A673 (cell line): ENCODE measurements at places on chromosomes 12 and 14. TPM values are rescaled to one million over a fixed set of nuclear protein-coding genes. Genes with fewer than 3 reads are reported as not detected.

RTL1 gene
- 0.09 and 0.15 TPM in 2 replicates for total RNA-seq

LRRC23 gene
- total RNA-seq, result 7.7 and 13.6 TPM in 2 replicates

SLC22A17 gene
- total RNA-seq, result 23.0 and 28.4 TPM in 2 replicates

PTGDR gene
- total RNA-seq, result not detected in 2 replicates

GUCY2C gene
- total RNA-seq, result not detected in 2 replicates

EMP1 gene
- 39.9 and 66.5 TPM in 2 replicates for total RNA-seq

RHEBL1 gene
- total RNA-seq, result 1.3 and 1.6 TPM in 2 replicates

APPL2 gene
- 26.7 and 33.7 TPM in 2 replicates for total RNA-seq

ADAM21 gene
- total RNA-seq, result not detected in 2 replicates

HOXC13 gene
- total RNA-seq, result 10.1 and 10.7 TPM in 2 replicates

SLC10A1 gene
- total RNA-seq, result not detected in 2 replicates

IFI27 gene
- total RNA-seq, result 3.7 and 4.9 TPM in 2 replicates

PLEK2 gene
- 3.7 and 6.8 TPM in 2 replicates for total RNA-seq

AICDA gene
- total RNA-seq, result not detected in 2 replicates

TPPP2 gene
- not detected in 2 replicates for total RNA-seq

PAN2 gene
- total RNA-seq, result 46.3 and 64.9 TPM in 2 replicates

PTHLH gene
- total RNA-seq, result 1.5 and 2.4 TPM in 2 replicates

SMIM41 gene
- 0.24 and 0.28 TPM in 2 replicates for total RNA-seq

ANKRD33 gene
- not detected in 2 replicates for total RNA-seq

GPR84 gene
- total RNA-seq, result not detected in 2 replicates

SYT1 gene
- 79.4 and 80.9 TPM in 2 replicates for total RNA-seq

AQP2 gene
- not detected in 2 replicates for total RNA-seq

CLEC4E gene
- total RNA-seq, result not detected in 2 replicates

TAS2R13 gene
- 1.5 and 2.3 TPM in 2 replicates for total RNA-seq

CLEC4A gene
- 0.33 and 0.84 TPM in 2 replicates for total RNA-seq

LLPH gene
- total RNA-seq, result 49.5 and 51.3 TPM in 2 replicates

ABCC9 gene
- total RNA-seq, result 0.04 TPM in 1 of 2 replicates, not detected in the other

SIRT4 gene
- 3.7 and 4.8 TPM in 2 replicates for total RNA-seq

FAIM2 gene
- total RNA-seq, result 0.11 TPM in 1 of 2 replicates, not detected in the other

TPH2 gene
- 0.82 and 0.96 TPM in 2 replicates for total RNA-seq

CMA1 gene
- total RNA-seq, result not detected in 2 replicates

BMP4 gene
- total RNA-seq, result not detected in 2 replicates

REP15 gene
- 1.1 and 1.5 TPM in 2 replicates for total RNA-seq

GSC gene
- 4.2 and 5.2 TPM in 2 replicates for total RNA-seq

AKAP5 gene
- 2.2 and 2.6 TPM in 2 replicates for total RNA-seq

MYL2 gene
- not detected in 2 replicates for total RNA-seq

ACOT6 gene
- total RNA-seq, result not detected in 2 replicates

WIF1 gene
- total RNA-seq, result not detected in 2 replicates

DHRS2 gene
- 0.83 and 1.2 TPM in 2 replicates for total RNA-seq

CLEC9A gene
- total RNA-seq, result not detected in 2 replicates
